Activated T-helper 1 cell treated with Interleukin-2 at 50 U/mL for 16 hours (primary cell): ENCODE measurements at places on chromosomes 6 and 20.

DNA sequence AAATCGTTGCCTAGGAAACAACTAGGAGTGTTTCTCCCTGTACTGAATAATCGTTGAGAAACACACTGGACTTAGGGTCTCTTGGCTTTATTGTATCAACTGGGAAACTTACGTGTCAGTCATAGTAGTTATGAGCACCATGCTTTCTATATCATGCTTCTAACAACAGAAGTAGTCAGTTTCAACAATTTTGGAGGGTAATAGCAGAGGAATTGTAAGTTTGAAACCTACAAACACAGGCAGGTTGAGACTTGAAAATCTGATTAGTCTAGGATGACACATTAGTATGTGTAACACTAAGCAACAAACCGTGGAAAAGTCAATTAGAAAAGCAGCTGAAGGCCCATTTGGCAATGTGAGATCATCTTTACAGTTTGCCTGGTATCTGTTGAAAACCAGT is 43.9 kb upstream of the FABP7 start:
- no peak for DNase-seq

DNA sequence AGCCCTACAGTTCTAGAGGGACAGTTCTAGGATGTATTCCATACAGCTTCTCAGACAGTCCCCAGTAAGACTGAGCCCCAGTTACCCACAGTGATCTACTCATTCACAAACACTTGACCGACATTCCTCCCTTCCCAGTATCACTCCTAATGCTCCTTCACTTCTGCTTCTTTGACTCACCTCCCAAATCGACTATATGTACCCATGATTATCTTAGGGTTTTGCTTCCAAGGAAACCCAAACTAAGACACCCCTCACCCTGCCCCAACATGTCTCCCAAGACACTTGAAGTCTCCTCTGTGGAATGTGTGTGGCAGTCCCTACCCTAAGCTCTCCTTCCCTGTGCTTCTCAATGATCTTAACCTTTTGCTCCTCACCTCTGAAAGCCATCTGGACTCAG is 23.6 kb upstream of the TGM6 start:
- no peak for DNase-seq

DNA sequence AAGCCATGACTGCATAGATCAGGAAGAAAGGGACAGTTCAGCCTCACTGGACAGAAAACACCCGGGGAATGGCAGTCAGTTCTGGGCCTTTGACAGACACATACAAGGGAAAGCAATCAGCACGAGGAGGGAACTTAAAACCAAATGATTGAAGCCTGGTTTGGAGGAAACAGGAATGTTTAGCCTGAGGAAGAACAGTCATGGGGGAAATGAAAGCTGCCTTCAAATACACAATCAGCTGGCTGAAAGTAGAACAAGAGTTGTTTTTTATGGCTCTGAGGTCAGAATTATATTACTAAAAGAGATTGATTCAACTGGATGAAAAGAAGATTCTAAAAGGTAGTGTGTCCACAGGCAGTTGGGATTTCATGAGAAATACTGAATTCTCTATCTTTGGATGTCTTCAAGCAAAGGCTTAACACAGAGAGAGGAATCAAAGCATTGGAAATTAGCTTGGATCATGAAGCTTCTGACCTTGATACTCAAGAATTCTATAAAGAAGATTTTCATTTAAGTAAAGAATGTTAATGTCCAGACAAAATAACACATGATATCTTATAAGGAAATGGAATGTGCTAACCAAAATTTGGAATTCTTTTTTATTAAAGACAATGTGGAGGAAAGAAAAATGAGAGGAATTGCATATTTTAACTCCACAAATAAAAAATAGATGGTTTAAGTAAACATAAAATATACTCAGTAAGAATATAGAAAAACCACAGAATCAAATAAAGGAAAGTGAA is 216.6 kb downstream of the IBTK start:
- no peak for DNase-seq

GRCh38 chr6:67908379-67908778 is 726.7 kb upstream of the ADGRB3 start:
- DNase-seq = no peak

DNA sequence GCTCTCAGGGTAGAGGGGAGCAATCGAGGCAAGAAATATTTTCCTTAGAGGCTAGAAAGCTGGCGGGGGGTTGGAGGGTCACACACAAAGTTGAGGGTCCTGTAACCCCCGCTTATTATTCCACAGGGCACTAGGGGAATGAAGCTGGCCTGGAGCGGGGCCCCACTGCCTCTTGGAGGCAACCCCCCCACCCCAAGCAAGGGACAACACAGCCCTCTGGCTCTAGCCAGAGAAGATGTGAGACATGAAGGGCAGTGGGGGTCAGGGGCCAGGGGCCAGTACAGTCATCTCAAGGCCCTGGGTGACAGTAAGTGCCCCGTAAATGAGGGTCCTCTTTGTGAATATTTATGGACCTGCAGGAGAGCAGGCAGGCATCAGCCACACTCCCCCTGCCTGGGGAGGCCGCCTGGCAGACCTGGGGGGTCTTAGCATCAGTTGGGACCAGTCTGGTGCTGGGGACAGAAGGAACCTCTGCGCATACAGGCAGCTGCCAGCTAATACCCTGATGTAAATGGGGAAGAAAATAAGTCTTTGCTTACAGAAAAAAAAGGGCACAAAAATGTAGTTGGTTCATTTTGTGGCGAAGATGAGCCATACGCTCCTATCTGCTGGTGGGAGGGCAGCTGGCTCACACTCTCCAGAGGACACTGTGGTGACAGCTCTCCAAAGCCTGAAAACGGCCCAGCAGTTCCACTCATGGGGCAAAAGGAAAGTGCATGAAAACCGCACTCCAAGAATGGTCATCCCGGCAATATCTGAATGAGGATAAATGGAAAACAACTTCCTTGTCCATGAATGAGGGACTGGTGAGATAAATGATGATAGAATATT is 21.9 kb downstream of the SPATA2 start:
- DNase-seq = no peak

- DNase-seq = no peak
These were observed 447.8 kb upstream of the JARID2 start for GRCh38 chr6:14797875-14798593.

GRCh38 chr6:64955435-64955848 is 751.6 kb downstream of the EYS start:
- DNase-seq = no peak

DNA sequence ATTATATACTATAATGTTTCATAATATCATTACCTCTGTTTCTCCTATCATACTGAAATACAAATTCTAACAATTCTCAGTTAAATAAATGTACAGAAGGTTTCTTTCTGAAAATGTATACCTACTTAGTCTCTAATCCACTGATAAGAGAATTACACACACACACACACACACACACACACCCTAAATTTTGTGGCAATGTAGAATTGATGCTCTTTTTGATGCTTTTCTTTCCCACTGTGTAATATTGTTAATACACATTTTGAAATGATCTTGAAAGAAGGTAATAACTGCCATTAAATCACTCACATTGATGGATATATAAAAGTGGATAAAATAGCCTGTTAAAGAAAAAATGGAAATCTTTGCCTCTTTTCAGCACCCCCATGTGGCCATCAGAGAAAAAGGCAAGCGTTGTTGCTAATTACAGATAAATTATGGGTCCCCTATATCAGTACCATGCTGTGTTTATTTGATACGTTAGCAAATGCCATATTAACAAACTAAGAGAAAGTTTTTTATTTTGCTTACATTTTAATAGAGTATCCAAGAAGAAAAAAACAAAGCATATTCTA is 76.6 kb upstream of the VGLL2 start:
- no peak for DNase-seq

DNA sequence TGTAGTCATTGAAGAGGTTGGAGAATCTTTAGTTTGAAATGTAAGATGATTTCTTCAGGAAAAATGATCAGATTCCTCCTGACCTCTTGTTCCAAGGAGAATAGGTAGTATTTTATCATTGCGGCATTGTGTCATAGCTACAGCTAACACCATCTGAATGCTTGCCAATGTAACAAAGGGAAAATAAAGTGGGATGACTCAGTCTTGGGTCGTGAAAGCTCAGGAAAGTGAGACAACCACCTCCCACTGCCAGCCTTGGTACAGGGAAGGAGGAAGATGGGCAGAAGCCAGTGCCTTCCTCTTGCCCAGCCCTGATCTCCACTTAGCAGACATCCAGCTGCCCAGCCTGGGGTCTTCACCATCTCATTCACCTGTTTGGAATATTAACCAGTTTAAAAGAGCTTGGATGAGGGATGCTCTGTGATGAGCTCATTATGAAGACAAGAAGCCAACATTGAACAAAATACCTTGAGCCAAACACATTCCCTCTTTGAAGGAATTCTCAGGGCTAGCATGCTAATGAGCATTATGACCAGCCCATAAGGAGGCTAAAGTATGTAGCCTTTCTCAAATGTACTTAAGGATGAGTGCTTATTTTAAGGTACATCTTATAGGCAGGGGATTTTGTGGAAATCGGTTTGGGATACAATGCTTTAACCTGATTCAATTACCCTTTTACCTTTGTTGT is 40.0 kb upstream of the APCDD1L start:
- no peak for DNase-seq

DNA sequence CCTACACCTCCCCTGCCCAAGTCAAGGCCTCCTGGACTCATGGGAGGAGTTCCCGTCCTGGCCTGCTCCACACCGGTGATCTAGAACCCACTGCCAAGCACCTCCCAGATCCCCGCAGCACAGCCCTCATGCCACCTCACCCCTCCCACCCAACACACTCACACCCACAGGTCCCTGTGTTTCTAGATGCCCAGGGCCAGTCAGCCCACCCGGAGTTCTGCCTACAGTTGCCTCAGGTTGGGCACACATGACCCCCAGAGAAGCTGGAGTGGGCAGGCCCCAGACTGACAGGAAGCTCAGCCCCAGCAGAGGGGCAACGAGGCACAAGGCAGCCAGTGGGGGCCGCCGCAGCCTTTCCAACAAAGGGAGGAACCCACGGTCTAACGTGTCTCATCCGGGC is 29.6 kb downstream of the RRBP1 start:
- no peak for DNase-seq

DNA sequence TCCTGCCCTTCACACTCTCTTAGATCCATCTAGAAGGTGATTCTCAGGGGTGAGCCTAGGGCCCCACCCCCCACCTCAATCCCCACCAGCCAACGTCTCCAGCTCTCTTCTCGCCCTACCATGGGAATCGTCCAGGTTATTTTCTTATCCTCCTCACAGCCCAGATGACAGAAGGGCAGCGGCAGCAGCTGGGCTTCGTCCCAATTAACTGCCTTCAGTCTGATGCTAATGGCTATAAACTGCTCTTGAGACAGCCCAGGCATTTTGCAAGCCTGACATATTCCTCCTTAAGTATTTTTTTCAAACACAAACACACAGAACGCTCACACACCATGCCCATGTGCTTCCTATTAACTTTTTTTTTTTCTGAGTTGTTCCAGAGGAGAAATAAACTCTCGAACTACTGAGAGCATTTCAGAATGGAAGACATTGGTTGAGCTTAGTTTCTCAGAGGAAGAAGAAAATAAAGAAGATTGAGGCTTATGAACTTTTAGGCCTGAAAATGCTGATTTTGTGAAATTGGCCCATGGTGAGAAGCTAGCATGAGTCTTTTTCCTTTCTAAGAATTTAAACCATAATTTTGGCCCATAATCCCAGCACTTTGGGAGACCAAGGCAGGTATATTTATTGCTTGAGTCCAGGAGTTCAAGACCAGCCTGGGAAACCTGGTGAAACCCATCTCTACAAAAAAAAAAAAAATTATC is 124.6 kb downstream of the EYA2 start:
- DNase-seq = no peak

GRCh38 chr20:48614593-48615274 is 213.1 kb downstream of the PREX1 start:
- DNase-seq = no peak

- DNase-seq = no peak
These were observed 122.5 kb upstream of the TAB2 start for GRCh38 chr6:149194820-149195558.

DNA sequence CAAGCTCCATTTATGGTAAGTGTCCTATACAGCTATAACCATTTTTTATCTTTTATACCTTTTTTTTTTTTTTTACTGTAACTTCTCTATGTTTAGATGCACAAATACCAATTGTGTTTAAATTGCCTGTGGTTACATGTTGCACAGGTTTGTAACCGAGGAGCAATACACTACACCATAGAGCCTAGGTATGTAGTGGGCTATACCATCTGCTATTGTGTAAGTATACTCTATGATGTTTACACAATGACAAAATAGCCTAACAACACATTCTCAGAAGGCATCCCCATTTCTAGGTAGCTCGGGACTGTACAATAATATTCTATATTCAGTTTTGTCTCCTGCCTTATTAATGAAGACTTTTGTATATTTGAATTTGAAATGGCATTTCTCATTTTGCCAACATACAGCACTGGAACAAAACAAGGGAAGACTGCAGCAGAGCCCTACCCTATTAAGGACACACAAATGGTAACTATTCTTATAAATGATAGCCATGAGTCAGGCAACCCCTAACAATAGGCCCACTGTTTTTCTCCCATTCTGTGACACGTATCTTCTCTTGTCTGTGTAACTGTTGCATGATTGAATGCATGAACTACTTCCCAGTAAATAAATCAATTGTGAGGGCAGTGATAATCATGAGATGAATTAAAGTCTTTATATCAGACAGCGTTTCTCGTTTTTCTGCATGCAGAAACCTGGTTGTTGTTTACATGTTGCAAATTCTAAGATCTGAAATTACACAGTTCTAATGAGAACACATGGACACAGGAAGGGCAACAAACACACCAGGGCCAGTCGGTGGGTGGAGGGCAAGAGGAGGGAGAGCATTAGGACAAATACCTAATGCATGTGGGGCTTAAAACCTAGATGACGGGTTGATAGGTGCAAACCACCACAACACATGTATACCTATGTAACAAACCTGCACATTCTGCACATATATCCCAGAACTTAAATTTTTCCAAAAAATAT is 173.9 kb downstream of the EPM2A start:
- no peak for DNase-seq

GRCh38 chr20:37160683-37161082 is 18.4 kb upstream of the RPN2 start:
- no peak for DNase-seq

DNA sequence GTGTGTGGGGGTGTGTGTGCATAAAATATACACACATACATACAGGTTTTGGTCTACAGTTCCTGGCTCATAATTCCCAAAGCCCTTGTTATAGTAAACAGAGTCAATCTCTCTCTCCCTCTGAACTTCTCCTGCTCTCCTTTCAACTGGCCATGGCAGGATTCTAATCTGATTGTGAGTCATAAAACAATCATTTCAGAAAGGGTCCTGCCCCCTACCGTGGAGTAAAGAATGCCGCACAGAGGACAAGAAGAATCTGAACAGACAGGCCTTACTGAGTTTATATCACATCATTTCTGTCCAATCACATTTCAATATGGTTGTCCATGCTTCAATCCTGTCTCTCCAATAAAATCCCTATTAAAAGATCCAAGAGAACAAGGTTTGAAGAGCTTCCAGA is 416.9 kb downstream of the FRK start:
- DNase-seq = no peak

GRCh38 chr6:120363429-120363828 is 970.9 kb downstream of the TBC1D32 start:
- DNase-seq = no peak

DNA sequence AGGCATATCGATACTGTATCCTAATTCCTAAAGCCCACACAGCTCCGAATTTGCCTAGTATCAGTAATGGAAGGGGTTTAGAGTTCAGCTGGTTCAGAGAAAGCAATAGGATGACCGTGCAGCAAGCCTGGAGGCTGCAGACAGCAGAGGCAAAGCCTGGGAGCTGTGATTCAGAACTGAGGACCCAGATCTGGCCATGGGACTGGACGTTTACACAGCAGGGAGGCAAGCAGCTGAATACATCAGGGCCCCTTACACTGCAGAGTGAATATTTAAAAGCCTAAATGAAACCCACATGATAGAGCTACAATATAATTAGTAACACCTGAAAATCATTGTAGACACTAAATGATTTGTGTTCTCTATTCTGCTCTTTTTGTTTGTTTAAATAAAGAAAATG is 38.0 kb downstream of the ELOVL2 start:
- DNase-seq = no peak
